ENCODE measurements at places on chromosomes 12 and 14.
A peak's percentile ranks its signal among the peaks of the same experiment; 100 is the strongest.

- DNase-seq: no peak
These were observed 207.6 kb downstream of the CHST11 start for GRCh38 chr12:104664351-104664750.

DNA sequence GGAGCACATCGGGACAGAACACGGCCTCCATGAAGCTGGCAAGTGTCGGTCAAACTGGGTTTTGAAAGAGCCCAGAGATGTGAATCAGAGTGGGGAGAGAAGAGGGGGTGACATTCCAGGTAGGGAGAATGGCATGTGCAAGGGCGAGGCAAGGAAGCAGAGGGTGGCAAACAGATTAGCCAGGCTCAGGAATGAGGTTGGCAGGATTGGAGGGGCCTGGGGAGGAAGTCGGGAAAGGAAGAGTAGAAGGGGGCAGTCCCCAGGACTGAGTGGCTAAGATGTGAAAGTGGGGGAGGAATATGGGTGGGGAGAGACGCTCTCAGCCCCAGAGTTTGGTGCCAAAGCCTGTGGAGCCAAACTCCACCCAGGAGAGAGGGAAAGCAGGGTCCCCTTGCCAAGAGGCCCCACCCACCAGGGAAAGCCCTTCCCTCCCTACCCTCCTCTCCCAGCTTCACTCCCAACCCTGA is 5.5 kb upstream of the HDAC7 start:
- DNase-seq: no peak

GRCh38 chr12:79927772-79928474 is 7.0 kb downstream of the PPP1R12A start:
- peak; percentile 22 for DNase-seq

DNA sequence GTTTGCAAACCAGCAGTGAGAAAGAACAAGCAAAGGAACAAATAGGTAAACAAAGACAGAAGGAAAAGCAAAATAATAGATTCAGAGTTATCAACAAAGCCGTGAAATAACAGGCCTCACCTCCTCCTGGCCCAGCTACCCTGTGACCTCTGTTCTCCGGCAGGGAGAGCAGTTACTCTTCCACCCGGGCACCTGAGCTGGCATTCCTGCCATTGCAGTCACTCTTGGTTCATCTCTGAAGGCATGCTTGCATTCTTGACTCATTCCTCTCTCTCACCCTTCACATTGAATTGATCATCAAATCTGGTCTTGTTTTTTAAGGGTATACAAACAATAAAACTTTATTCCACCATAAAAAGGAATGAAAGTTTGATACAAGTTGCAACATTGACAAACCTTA is 95.1 kb downstream of the TTC8 start:
- no peak for DNase-seq

- no peak for DNase-seq
These were observed 4.2 kb upstream of the AAAS start for GRCh38 chr12:53325511-53326061.

GRCh38 chr12:39805651-39806050 is 186.0 kb upstream of the ABCD2 start:
- no peak for DNase-seq
